ENCODE measurements at places on chromosomes 7 and 10. TPM values are rescaled to one million over a fixed set of nuclear protein-coding genes. Genes with fewer than 3 reads are reported as not detected.

DNA sequence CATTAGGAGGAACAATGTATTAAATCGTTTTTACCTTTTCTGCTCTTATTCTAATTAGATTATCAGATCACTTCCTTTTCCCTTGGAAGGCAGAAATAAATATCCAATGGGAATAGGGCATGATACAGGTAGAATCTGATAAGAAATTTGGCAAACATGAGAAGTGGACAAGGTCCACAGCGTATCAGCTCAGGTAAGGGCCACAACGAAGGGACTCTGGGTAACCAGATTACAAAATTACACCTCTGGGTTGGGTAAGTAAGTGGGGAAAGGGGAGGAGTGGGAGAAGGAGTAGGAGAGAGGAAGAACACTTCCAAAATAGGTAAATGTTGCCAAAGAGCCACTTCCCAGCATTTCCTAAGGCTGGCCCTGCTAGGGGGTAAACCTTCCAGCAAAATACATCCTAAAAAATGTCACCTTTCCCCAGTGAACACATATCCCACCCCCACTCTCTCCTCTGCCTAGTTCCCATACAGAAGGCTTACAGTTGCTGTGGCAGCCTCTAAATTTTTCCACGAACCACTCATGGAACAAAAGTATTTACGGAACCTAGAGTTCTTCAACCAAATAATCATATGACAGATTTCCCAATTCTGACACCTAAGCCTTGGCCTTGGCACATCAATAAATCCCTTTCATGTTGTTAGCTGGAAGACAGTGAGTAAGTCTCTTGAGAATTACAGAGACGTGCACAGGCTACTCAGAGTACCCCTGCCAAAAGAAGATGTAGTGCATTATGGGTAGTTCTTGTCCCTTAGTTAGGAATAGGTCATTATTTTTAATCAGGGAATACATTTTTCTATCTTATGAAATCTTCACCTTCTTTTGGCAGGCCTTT, 51.5 kb upstream of the DLX6 start:
- H3K4me1 ChIP-seq = no peaks in the 10 kb centered on the region
- DNase-seq = no peak
- H3K27me3 ChIP-seq = no peaks in the 10 kb centered on the region
- no peak overlapping the region for H3K27ac ChIP-seq
- H3K4me3 ChIP-seq = no peak overlapping the region
- H3K36me3 ChIP-seq = no peaks in the 10 kb centered on the region

Gene EFCAB10
- not detected for total RNA-seq

DNA sequence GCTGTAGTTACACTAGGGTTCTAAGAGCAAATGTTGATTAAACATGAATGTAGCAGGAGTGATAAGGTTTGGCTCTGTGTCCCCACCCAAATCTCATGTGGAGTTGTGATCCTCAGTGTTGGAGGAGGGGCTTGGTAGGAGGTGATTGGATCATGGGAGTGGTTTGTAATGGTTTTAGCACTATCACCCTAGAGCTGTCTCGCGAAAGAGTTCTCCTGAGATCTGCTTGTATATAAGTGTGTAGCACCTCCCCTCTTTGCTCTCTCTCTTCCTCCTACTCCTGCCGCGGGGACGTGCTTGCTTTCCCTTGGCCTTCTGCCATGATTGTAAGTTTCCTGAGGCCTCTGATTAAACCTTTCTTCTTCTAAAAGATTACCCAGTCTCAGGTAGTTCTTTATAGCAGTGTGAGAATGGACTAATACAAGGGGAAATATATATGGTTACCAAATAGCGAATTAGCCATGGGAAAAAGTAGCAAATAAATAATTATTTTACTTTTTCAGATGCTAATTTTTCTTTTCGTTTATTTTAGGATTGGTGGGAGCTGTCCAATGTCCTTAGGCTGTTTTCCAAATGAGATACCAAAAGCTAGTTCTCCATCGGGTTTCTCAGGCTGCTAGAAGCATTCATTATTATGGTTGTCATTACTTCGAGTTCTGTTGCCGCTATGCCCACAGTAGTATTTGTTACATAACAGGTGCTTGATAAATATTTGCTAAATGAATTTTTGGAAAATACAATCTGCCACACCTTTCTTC, 58.7 kb downstream of the PTEN start:
- H3K27ac ChIP-seq = no peak overlapping the region
- no peak for DNase-seq
- H3K4me1 ChIP-seq = no peaks in the 10 kb centered on the region
- no peaks in the 10 kb centered on the region for H3K27me3 ChIP-seq
- H3K36me3 ChIP-seq = no peaks in the 10 kb centered on the region

DNA sequence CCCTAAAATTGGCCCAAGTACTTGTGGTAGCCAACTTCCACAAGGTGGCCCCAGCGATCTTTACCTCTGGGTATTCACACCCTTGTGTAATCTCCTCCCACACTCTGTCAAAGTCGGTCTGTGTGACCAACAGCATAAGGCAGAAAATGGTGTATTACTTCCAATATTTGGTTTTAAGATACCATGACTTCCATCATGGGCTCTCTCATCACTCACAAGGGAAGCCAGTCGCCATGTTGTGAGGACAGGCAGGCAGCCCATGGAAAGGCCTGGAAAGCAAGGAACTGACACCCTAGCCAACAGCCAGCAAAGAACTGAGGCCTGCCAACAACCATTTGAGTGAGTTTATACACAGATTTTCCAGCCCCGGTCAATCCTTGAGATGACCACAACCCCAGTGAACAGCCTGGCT, 91.0 kb upstream of the KMT2E start:
- H3K27ac ChIP-seq = peak overlapping the region; percentile 73
- no peak overlapping the region for H3K4me3 ChIP-seq
- DNase-seq = peak; percentile 89
- no peaks in the 10 kb centered on the region for H3K36me3 ChIP-seq
- no peaks in the 10 kb centered on the region for H3K27me3 ChIP-seq

Gene AFAP1L2
- total RNA-seq = 13.7 TPM

GRCh38 chr7:129782818-129783583, 169.8 kb downstream of the UBE2H start:
- H3K27me3 ChIP-seq = peaks cover 94% of the 10 kb centered on the region
- H3K4me1 ChIP-seq = peaks cover 36% of the 10 kb centered on the region
- DNase-seq = no peak
- H3K4me3 ChIP-seq = no peak overlapping the region
- H3K36me3 ChIP-seq = no peaks in the 10 kb centered on the region

DNA sequence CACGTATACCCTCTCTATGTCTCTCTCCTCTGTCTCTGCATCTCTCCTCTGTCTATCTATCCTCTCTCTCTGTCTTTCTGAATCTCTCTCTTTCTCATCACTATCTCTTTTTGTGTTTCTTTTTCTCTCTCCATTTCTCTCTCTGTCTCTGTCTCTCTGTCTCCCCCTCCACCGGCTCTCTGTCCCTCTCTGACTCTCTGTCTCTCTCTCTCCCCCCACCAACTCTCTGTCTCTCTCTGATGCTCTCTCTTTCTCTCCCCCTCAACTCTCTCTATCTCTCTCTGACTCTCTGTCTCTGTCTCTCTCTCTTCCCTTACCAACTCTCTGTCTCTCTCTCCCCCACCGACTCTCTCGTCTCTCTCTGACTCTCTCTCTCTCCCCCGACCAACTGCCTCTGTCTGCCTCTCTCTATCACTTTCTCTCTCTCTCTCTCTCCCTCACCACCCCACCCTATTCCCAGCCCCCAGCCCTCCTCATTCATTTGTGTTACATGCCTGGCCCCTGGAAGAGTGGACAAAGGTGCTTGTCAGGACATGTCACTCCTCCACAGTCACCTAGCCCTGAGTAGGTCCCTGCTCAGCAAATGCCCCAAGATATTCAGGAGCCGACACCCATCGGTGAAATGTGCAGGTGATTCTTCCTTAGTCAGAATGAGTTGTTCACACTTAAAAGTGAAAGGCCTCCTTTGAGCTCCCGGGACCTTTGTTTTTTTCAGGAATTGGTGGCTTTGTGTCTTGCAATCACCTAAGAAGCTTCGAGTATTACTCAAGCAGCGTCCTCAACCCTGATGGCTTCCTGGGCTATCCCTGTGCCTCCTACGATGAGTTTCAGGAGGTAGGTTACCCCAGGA, 13.6 kb downstream of the PNLIPRP2 start:
- no peaks in the 10 kb centered on the region for H3K27me3 ChIP-seq
- no peak overlapping the region for H3K4me3 ChIP-seq
- no peak overlapping the region for H3K27ac ChIP-seq
- no peaks in the 10 kb centered on the region for H3K4me1 ChIP-seq

DNA sequence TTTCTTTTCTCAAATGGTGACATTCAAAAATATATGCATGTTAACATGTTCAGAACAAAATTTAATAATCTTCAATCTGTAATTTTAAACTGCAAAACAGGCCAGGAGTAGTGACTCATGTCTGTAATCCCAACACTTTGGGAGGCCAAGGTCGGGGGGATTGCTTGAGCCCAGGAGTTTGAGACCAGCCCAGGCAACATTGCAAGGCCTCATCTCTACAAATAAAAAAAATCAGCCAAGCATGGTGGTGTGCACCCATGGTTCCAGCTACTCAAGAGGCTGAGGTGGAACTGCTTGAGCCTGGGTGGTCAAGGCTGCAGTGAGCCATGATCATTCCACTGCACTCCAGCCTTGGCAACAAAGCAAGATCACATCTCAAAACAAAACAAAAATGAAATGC, 394.3 kb downstream of the PARD3 start:
- H3K4me3 ChIP-seq = no peak overlapping the region
- no peaks in the 10 kb centered on the region for H3K36me3 ChIP-seq
- no peak overlapping the region for H3K27ac ChIP-seq
- H3K4me1 ChIP-seq = no peaks in the 10 kb centered on the region
- no peaks in the 10 kb centered on the region for H3K27me3 ChIP-seq
- DNase-seq = no peak

DNA sequence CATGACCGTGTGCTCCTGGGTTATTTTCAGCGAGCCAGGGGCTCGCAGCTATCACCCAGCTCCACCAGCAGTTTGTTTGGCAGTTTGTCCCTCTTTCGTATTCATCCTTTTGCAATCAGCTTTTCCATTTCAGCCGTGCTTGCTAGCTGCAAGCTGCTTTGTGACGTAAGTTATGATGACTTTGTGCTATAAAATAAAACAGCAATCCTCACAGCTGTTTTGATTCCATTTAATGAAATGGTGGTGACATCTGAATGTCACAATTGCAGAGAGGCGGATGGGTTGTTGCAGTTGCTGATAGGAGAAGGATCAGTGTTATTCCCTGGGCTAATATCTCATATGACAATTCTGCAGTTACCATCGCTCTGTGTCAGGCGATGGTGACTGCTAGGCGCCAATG, 251.7 kb downstream of the SNX10 start:
- no peaks in the 10 kb centered on the region for H3K27me3 ChIP-seq
- H3K4me3 ChIP-seq = no peak overlapping the region
- H3K27ac ChIP-seq = no peak overlapping the region
- no peak for DNase-seq

GRCh38 chr10:17049195-17049594, 80.4 kb downstream of the CUBN start:
- no peak overlapping the region for H3K4me3 ChIP-seq
- no peaks in the 10 kb centered on the region for H3K4me1 ChIP-seq
- no peaks in the 10 kb centered on the region for H3K27me3 ChIP-seq
- no peak for DNase-seq

- H3K27me3 ChIP-seq = no peaks in the 10 kb centered on the region
- DNase-seq = peak; percentile 63
- no peak overlapping the region for H3K4me3 ChIP-seq
- no peaks in the 10 kb centered on the region for H3K36me3 ChIP-seq
- H3K27ac ChIP-seq = no peak overlapping the region
- H3K4me1 ChIP-seq = no peaks in the 10 kb centered on the region
Observed at GRCh38 chr10:98460837-98461499, 14.2 kb upstream of the HPS1 start.

DNA sequence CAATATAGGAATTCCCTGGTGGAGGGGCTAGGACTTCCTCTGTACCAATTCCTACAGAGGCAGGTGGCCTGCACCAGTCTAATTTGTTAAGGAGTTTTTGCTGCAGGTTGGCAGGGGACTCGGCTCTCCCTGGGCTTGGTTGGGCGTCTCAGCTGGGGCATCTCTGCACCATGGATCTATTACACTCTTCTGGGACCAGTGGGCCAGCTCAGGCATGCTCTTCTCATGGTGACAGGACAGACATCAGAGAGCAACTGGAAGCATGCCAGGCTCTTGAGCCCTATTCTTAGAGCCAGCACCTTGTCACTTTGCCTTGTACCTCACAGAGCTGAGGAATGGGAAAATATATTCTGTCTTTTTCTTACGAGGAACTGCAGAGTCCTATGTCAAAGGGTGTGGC, 74.6 kb downstream of the SH2D4B start:
- H3K27ac ChIP-seq = no peak overlapping the region
- no peaks in the 10 kb centered on the region for H3K4me1 ChIP-seq
- no peaks in the 10 kb centered on the region for H3K36me3 ChIP-seq

DNA sequence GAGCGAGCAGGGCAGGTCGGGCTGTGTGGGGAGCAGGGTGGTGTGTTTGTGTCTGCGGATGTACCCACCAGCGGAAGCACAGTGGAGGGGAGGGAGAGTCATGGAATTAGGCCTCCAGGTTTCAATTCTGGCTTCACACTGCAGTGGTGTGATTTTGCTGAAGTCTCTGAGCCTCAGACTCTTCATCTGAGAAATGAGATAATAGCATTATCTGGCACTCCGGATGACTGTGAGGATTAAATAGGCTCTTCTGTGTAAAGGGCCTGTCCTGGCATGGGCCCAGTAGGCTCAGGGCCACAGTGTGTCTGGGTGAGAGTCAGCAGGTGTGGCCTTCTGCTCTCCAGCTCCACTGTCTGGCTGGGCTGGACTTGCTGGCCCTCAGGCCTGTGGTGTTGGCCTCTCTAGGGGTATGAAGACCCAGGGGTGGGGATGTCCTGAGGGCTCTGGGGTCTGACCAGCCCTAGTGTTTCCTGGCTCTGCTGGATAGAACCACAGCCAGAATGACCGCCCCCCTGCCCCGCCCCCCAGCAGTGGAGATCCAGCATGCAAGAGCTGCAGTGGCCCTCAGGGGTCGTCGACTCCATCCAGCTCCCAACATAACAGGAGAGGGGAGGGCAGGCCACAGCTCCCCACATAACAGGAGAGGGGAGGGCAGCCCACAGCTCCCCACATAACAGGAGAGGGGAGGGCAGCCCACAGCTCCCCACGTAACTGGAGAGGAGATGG, 178.6 kb downstream of the RPS24 start:
- H3K27ac ChIP-seq = no peak overlapping the region
- H3K36me3 ChIP-seq = no peaks in the 10 kb centered on the region
- no peak for DNase-seq
- H3K27me3 ChIP-seq = no peaks in the 10 kb centered on the region

Measured in colonic mucosa (tissue), 4 donors.